ENCODE measurements at places on chromosomes 1 and 21.

DNA sequence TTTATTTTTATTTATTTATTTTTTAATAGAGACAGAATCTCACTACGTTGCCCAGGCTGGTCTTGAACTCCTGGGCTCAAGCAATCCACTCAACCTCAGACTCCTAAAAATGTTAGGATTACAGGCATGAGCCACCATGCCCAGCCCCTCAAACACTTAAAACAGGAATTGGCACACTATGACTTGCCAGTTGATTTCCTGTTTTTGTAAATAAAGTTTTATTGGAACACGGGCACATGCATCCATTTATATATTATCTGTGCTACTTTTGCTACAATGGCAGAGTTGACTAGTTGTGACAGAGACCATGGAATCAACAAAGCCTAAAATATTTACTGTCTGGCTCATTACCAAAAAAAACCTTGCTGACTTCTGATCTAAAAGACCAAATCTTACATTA is 16.0 kb upstream of the YRDC start:
- no peak for DNase-seq

DNA sequence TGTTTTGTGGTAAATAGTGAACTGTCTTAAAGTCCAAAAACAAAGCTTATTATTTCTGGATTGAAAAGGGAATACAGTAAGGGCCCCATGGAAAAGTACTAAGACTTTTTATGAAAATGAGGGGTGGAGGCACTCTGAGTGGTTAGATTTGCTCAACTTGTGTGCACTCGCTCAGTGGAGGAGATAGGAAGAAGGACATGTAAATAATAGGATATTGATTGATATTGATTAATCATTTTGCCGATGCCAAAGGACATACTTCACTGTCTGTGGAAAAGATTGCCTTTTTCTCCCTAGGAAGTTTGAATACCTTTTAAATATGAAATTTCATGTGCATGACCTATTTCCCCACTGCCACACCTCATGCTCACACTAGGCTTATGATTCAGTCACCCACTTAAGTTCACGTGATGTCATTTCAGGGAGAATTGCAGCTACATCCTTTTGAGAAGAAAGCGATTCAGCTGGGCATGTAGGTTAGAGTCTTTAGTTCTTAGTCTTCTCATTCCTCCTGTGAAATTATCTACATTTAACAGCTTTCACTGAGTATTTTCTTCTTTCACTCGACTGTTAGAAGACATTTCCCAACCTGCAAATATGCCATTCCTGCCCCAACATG is 5.0 kb downstream of the MTR start:
- peak; percentile 5 for DNase-seq

DNA sequence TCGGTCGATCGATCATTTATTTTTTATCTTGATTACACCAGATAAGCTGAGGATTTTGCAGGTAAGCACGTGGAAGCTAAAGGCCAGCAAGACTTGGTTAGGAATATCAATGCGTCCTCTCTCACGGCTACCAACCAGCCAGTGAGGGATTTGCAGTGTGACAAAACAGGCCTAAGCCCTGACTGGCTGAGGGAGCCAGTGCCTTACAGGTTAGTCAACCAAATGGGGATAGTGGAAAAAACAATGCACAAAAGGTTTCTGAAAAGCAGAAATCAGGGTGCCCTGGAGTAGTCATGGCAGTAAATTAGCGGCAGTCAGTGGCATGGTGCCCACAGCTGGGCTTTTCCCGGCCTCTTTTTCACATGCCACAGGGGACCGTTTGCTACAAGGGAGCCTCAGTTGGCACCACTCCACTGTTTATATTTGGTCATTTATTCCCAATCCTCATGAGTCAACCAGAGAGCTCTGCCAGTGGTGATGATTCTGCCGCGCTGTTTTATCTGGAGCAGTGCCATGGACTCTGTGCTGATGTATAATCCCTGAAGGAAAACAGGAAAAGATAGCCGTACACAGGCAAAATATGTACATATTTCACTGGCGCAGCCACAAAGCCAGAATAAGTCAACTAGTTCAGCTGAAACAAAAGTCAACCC is 167.6 kb downstream of the RHOU start:
- DNase-seq = no peak

GRCh38 chr1:84693005-84693404 is 2.7 kb upstream of the SSX2IP start:
- peak; percentile 39 for DNase-seq

GRCh38 chr21:41802684-41803083 is 35.8 kb upstream of the RIPK4 start:
- DNase-seq = no peak

GRCh38 chr1:12480748-12481362 is 137.2 kb downstream of the DHRS3 start:
- DNase-seq = peak; percentile 44

- DNase-seq = no peak
These were observed 9.7 kb downstream of the RD3 start for GRCh38 chr1:211482306-211482705.

DNA sequence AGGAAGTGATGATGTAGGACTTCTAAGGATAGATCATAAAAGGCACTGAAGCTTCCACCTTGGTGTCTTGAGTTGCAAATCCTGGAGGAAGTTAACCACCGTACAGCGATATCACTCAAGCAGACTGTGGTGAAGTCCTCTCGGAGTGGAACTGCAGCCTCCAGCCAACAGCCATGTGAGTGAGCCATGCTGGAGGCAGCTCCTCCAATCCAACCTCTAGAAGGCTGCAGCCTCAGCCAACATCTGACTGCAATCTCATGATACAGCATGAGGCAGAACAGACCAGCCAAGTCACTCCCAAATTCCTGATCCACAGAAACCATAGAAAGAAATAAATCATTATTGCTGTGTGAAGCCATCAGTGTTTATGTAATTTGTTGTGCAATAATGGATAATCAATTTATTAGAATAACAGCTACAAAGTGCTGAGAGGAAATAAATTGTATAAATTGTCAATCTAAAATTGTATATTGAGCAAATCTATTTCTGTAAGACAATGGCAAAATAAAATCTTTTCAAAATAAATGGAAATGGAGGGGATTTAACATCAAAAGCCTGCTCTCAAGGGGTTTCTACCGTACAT is 65.0 kb downstream of the PRSS38 start:
- no peak for DNase-seq

DNA sequence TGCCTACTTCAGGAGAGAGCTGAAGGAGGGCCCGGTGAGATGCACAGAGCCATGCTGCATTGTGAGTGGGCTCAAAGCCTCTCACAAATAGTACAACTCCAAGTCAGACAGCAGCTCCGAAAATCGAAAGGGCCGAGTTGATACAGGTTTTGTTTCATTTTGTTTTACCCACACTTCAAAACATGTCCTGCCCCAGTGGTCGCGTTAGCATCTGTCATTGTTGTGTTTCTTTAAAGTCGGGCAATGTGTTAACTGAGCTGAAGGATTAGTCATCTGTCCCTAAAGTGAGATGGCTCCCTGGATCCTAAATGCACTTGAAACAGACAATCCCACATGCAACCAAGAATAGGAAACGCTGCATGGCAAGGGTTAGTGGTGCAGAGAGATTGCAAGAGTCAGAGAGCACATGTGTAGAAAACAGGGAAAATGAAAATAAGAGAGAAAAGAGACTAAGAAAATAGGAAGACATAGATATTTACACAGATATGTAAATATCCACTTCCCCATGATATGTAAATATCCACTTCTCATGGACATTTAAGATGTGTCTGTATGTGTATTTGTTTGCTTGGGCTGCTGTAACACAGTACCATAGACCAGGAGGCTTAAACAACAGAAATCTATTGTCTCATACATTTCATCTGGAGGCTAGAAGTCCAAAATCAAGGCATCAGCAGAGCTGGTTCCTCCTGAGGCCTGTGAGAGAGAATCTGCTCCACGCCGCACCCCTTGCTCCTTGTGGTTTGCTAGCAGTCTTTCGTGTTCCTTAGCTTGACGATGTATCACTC is 131.4 kb upstream of the RAB4A start:
- DNase-seq = peak; percentile 5

Data from CD4-positive, alpha-beta T cell treated with Interleukin-2 at 100 ng/mL for 4 hours (primary cell).